ENCODE measurements at places on chromosomes 1 and 21. TPM values are rescaled to one million over a fixed set of nuclear protein-coding genes. Genes with fewer than 3 reads are reported as not detected.

DNA sequence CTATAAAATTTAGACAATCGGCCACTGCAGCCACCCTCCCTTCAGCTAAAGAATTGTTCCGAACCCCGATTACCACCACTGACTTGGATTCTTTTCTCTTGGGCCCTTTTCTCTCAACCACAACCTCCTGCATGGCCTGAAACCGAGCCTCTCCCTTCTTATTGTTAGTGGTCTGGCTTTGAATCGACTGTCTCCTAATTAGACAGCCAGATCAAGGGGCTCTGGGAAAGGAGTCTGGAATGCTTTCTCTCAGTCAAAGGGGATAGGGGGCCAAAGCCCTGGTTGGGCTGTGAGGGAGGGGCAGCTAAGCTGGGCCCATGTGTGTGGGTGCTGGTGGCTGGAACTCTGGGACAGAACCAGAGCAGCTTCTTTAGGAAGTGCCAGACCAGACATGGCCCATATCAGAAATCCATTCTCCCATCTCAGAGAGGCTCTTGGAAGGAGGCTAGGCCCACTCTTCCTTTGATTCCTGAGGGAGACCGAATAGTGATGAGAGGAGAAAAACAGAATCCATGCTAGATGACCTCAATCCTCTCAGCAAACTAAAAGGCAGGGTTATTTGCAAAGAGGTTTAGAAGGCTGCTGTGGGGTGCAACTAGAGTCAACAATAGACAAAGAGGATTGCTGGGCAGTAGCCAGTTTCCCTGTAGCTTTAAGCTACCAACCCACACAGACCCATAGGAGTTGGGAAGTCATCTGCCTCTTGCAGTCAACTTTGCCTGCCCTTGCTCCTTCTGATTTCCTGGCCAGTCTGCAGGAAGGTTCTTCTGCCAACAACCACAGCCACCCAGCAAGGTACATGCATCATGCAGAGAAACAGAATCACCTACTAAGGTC lies 117.6 kb downstream of the AK5 start:
- DNase-seq, result no peak

DNA sequence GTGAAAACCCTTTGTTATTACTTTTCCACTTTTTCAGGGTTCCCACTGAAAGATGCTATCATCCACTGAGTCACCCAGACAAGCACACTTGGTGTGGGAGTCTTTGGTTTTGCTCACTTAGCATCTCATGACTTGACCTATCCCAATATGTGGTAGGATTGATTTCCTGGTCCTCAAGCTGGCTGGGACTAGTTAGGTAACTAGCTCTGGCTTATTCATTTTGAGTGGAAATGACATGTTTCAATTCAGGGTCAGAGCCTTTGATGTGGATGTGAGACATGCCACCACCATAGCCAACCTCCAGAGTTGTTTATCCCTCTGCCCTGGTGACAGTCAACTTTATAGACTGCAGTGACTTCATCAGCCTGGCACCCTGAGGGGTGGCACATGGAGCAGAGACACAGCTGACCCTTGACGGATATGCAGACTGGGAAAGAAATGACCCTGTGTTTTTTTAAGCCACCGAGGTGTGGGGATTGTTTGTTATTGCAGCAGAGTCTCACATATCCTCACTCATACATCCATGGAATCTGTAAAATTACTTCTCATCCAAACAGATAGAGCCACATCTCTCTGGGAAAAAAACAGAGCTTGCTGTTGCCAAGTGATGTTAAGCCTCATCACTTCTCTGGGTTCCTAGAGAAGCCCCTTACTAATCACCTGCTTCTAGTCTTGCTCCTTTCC lies 699.9 kb downstream of the MATN1 start:
- DNase-seq, result no peak

DNA sequence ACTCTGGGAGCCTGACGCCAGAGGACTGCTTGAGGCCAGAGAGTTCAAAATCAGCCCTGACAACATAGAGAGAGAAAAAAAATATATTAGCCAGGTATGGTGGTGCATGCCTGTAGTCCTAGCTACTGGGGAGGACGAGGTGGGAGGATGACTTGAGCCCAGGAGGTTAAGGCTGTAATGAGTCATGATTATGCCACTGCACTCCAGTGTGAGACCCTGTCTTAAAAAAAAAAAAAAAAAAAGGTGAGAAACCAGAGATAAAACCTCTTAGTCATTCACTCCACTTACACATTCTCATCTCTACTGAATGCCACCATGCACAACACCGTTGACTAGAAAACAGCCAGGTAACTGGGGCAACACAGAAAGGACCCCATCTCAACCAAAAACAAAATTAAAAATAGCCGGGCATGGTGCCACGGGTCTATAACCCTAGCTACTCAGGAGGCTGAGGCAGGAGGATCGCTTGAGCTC lies 178.1 kb downstream of the SLC45A1 start:
- peak; percentile 24 for DNase-seq

DNA sequence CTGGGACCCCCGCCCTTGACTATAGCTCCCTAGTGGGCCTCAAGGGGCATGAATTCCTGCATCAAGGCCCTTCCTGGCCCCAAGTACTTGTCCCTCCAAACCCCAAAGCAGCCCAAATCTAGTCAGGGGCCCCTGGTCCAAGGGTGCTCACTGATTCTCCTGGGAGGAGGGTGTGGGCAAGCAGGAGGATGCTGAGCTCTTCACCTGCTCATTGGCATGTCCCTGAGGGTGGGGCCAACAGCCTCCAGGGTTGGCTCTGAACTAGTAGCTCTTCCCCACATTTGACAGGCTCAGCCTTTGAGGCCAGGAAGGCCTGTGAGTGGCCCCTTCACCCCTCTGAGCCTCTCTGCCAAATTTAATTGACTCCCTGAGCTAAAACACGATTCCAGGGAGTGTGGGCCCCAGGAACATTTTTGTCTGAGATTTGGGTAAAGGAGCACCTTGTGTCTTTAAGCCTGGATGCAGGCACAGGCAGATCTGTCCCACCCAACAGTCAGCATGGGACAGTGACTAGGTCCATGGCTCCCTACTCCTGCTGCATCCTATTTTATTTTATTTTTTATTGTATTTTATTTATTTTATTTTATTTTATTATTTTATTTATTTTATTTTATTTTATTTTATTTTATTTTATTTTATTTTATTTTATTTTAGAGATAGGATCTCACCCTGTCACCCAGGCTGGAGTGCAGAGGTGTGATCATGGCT lies 11.0 kb upstream of the WNT9A start:
- DNase-seq, result no peak

DNA sequence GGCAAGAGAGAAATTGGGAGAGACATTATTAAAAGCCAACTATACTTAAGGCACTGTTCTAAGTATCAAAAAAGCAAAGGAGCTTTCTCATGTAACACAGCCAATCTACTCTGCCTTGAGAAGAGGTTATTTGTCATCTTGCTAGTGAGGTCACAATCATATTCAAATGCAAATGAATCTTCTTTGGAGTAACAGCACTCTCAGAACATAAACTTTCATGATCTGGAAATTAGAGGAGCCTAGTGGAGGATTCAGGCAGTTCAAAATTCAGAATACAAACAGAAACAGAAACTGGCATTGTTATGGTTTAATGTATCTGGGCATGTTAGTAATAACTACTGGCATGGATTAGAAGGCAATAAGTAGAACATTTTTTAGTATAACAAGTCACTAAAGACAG lies 57.4 kb downstream of the ARID4B start:
- DNase-seq, result peak; percentile 39

The SLAMF8 gene
- not detected for total RNA-seq

All from MCF 10A (cell line).